ENCODE measurements at places on chromosomes 11 and 22.
A peak's percentile ranks its signal among the peaks of the same experiment; 100 is the strongest.

- no peak for DNase-seq
These were observed 67.8 kb upstream of the ARHGAP32 start for GRCh38 chr11:129259931-129260348.

- DNase-seq: no peak
These were observed 13.4 kb downstream of the SLC25A17 start for GRCh38 chr22:40805699-40806203.

DNA sequence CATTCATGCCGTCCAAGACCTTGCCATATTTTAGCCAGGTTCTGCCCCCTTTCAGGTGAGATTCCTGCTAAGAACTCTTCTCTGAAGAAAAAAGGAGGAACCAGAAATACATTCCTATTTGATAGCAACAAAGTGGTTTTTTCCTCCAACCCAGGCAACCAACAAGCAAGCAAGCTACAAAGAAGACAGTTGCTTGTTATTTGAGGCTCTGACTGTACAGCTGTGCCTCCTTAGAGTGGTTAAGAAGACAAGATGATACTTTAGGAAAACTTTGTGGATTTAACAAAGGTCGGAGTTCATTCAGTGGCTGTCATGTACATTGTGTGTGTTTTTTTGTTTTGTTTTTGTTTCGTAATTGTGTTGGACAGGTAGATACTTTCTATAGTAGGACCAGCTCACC is 21.7 kb downstream of the TEAD1 start:
- no peak for DNase-seq

DNA sequence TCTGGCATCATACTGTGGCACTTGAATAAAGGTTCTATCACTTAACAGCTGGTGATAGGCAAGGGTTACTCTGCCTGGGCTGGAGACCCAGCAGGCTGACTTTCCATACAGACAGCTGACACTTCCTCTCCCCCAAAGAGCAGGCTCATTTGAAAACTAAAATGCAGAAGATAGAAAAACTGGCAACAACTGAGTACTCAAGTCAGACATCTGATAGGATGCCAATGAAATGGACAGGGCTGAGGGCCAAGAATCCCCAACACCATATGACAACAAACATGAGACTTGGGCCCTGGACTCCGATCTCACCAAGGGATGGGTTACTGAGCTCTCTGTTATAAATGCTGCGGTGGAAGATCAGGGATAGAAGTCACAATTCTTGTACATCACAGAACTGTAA is 237.2 kb downstream of the LRRC4C start:
- no peak for DNase-seq

DNA sequence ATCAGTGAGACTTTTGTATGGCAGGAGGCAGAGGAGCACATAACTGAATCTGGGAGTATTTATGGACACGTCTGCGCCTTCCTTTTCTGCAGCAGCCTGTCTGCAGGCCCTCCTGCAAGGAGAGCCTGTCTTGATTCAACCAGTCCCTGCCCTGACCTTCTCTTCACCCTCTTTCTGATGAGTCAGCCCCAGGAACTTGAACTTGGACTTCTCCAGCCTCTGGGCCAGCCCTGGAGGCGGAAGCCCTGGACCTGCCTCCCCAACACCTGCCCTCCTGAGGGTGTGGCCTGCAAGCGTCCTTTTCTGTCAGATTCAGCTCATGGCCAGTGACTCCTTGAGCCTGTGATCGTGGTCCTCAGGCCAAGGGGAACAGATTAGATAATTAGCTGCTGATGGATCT is 20.0 kb downstream of the DAGLA start:
- no peak for DNase-seq

GRCh38 chr22:36156515-36157419 is 3.8 kb downstream of the APOL3 start:
- DNase-seq: peak; percentile 79

DNA sequence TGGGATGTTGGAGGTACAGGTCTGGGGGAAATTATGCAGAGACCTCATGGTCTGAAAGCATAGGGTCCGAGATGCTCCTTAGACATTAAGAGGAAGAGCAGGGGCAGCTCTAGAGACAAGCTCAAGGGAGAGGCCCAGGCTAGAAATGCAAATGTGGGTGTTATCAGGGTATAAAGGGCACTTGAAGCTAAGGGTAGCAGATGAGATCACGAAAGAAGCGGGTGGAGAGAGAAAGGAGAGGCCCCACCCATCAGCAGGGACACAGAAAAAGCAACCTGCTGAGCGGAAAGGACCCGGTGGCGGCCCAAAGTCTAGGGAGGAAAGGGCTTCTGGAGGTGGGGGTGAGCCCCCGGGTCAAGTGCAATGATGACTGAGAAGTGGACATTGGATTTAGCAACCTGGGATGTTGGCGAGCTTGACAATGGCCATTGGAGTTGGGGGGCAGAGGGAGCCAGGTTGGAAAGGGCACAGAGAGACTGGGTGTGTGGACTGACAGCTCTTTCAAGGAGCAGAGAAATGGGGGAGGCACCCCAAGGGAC is 8.9 kb downstream of the TMPRSS6 start:
- no peak for DNase-seq

DNA sequence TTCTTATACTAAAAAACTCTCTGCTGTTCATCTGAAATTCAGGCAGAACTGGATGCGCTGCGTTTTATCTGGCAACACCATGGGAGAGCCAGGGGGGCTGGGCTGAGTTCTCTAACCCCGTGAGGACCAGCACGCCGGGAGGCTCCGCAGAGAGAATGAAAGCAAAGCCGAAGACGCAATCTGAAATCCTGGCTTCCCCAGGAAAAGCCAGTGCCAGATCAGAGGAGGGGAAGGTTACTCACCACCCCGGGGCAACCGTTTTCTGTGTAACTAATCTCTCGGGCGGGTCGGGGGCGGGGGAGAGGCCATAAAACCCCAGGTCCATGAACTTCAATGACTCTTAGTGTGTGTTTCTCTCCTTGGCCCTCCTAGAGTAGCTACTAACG is 99.4 kb downstream of the SHANK2 start:
- no peak for DNase-seq

GRCh38 chr22:32494971-32495370 is 20.4 kb downstream of the FBXO7 start:
- DNase-seq: no peak

GRCh38 chr11:133082453-133082781 is 449.9 kb downstream of the OPCML start:
- no peak for DNase-seq

- DNase-seq: no peak
These were observed 7.1 kb upstream of the CD44 start for GRCh38 chr11:35131886-35132285.

- no peak for DNase-seq
These were observed 8.2 kb upstream of the MAPK8IP1 start for GRCh38 chr11:45877221-45877620.

Data from T-helper 9 cell (primary cell).